ENCODE measurements at places on chromosomes 7 and 10. TPM values are rescaled to one million over a fixed set of nuclear protein-coding genes. Genes with fewer than 3 reads are reported as not detected.

DNA sequence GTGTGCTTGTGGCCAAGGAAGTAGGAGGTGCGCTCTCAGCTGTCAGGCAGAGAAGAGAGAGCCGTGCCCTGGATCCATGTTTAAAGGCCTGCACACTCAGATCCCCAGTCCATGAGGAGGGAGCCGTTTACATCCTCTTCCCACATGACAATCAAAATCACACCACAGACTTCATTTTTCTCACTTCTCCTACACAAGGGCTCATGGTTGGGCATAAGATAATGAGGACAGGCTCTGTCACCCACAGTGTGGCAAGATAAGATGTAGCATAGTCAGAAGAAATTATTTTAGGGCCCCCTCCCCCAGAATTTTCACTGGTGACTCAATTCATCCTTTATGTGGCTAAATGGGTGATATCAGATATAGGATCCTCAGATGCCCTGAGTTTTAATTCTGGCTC, 35.9 kb upstream of the INHBA start:
- no peak overlapping the region for H3K4me3 ChIP-seq
- no peaks in the 10 kb centered on the region for H3K4me1 ChIP-seq
- H3K27me3 ChIP-seq: no peaks in the 10 kb centered on the region
- DNase-seq: no peak

GRCh38 chr7:265192-265997, 24.6 kb upstream of the FOXL3 start:
- H3K27ac ChIP-seq: peak overlapping the region; percentile 54
- no peaks in the 10 kb centered on the region for H3K27me3 ChIP-seq
- peaks cover 8% of the 10 kb centered on the region for H3K36me3 ChIP-seq
- peak; percentile 75 for DNase-seq
- no peak overlapping the region for H3K4me3 ChIP-seq

GRCh38 chr10:124799211-124799610, 2.4 kb upstream of the ABRAXAS2 start:
- no peaks in the 10 kb centered on the region for H3K27me3 ChIP-seq
- H3K4me3 ChIP-seq: no peak overlapping the region
- H3K27ac ChIP-seq: no peak overlapping the region

GRCh38 chr7:17255926-17256325, 42.5 kb upstream of the AHR start:
- no peak for DNase-seq
- H3K36me3 ChIP-seq: no peaks in the 10 kb centered on the region
- H3K27ac ChIP-seq: no peak overlapping the region
- no peak overlapping the region for H3K4me3 ChIP-seq

GRCh38 chr10:70198696-70199466, 28.6 kb upstream of the SAR1A start:
- H3K27me3 ChIP-seq: no peaks in the 10 kb centered on the region
- DNase-seq: no peak
- H3K27ac ChIP-seq: no peak overlapping the region
- H3K4me3 ChIP-seq: no peak overlapping the region
- no peaks in the 10 kb centered on the region for H3K4me1 ChIP-seq

GRCh38 chr10:62183442-62183841, 85.2 kb downstream of the RTKN2 start:
- no peaks in the 10 kb centered on the region for H3K27me3 ChIP-seq
- H3K27ac ChIP-seq: no peak overlapping the region
- DNase-seq: no peak
- H3K36me3 ChIP-seq: no peaks in the 10 kb centered on the region
- no peak overlapping the region for H3K4me3 ChIP-seq

DNA sequence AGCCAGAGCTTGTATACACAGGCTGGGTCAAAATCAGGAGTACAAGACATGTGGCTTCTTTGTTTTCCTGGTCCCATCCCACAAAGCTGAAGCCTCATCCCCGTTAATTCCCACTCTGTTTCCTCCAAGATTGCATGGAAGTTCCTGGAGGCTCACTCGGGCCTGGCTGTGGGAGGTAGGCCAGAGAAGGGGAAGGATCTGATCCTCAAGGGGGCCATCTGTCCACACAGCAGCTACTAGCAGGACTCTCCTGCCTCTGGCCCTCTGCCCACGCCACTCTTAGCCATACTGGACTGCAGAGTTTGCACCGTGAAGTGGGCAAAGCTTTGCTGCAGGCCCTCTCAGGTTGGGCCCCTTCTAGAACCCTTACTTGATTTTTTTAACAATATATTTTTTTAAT, 160.6 kb downstream of the FGFR2 start:
- no peak overlapping the region for H3K27ac ChIP-seq
- no peaks in the 10 kb centered on the region for H3K36me3 ChIP-seq
- no peak overlapping the region for H3K4me3 ChIP-seq

GRCh38 chr10:14560274-14560673, 214.4 kb downstream of the FAM107B start:
- no peak overlapping the region for H3K27ac ChIP-seq
- H3K36me3 ChIP-seq: peaks cover 2% of the 10 kb centered on the region
- no peak overlapping the region for H3K4me3 ChIP-seq
- H3K27me3 ChIP-seq: no peaks in the 10 kb centered on the region
- DNase-seq: no peak

DNA sequence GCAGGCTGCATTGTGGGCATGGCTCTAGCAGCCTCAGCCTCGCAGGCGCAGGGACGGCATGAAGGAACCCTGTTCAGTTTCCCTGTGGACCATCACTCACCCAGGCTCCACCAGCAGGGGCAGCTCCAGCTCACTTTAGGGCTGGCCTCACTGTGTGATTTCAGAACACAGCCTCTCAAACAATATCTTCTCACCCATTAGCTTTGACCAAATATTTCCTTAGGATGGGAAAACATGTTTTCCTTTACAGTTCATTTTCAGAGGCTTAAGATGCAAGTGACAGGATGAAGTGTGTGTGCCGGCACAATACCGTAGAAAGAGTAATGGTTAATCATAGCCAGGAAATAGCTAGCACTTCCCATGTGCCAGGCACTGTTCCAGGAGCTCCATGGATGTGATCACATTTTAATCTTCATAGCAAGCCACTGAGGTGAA, 58.2 kb downstream of the LANCL2 start:
- no peak overlapping the region for H3K4me3 ChIP-seq
- no peak for DNase-seq
- no peaks in the 10 kb centered on the region for H3K4me1 ChIP-seq
- H3K27ac ChIP-seq: no peak overlapping the region
- H3K36me3 ChIP-seq: peaks cover 7% of the 10 kb centered on the region

GRCh38 chr10:21355591-21356011, 169.9 kb downstream of the SKIDA1 start:
- H3K4me1 ChIP-seq: no peaks in the 10 kb centered on the region
- H3K4me3 ChIP-seq: no peak overlapping the region
- no peaks in the 10 kb centered on the region for H3K36me3 ChIP-seq
- H3K27ac ChIP-seq: no peak overlapping the region
- no peaks in the 10 kb centered on the region for H3K27me3 ChIP-seq

DNA sequence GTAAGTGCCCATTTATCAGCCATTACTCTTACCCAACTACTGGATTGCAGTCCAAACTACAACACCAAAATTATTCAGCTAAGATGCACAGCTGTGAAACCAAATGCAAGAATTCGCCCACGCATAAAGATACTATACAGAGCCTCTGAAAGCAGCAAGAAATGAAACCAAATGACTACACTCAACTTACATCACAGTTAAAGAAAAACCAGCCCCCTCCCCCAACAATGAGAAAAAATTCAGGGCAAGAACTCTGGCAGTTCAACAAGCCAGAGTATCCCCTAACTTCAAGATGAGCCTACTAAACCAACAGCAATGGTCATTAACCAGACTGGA, 209.1 kb upstream of the VWC2 start:
- H3K36me3 ChIP-seq: no peaks in the 10 kb centered on the region
- no peaks in the 10 kb centered on the region for H3K27me3 ChIP-seq
- H3K27ac ChIP-seq: no peak overlapping the region
- DNase-seq: no peak

GRCh38 chr10:42928064-42928463, 145.5 kb downstream of the BMS1 start:
- H3K4me3 ChIP-seq: no peak overlapping the region
- no peaks in the 10 kb centered on the region for H3K27me3 ChIP-seq

GRCh38 chr7:2220030-2220429, 12.7 kb downstream of the MAD1L1 start:
- DNase-seq: no peak
- H3K27ac ChIP-seq: no peak overlapping the region
- H3K36me3 ChIP-seq: peaks cover 21% of the 10 kb centered on the region
- H3K4me1 ChIP-seq: no peaks in the 10 kb centered on the region
- H3K4me3 ChIP-seq: no peak overlapping the region

- no peaks in the 10 kb centered on the region for H3K27me3 ChIP-seq
- no peaks in the 10 kb centered on the region for H3K4me1 ChIP-seq
- H3K4me3 ChIP-seq: no peak overlapping the region
- no peaks in the 10 kb centered on the region for H3K36me3 ChIP-seq
- DNase-seq: no peak
Measured at GRCh38 chr7:30272126-30272525, 12.3 kb upstream of the ZNRF2 start.

The TMEM184A gene
- 6.8 TPM for polyA plus RNA-seq

The TEX36 gene
- polyA plus RNA-seq: not detected

The TAC1 gene
- 10.9 TPM for polyA plus RNA-seq

All from kidney (tissue), 22 donors.